Activated T-helper 1 cell treated with anti-CD3 and anti-CD28 coated beads, Interleukin-2, amount 50 U/mL, for 16 hours (primary cell): ENCODE measurements at places on chromosomes 7 and 10.

DNA sequence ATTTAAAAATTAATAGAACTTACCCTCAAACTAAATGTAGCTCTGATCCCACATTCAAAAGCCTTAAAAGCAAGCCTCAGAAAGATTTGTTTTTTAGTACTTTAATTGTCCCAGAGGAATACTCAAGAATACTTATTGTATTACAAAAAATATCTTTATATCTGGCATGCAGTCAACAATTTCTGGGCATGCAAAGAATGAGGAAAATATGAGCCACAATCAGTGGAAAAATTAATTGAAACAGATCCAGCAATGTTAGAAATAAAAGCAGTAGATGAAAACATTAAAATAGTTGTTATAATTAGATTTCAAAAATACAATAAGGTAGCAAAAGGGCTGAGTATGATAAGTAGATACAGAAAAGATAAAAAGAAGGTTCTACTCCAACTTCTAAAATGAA lies 154.7 kb downstream of the PON1 start:
- no peak for DNase-seq

DNA sequence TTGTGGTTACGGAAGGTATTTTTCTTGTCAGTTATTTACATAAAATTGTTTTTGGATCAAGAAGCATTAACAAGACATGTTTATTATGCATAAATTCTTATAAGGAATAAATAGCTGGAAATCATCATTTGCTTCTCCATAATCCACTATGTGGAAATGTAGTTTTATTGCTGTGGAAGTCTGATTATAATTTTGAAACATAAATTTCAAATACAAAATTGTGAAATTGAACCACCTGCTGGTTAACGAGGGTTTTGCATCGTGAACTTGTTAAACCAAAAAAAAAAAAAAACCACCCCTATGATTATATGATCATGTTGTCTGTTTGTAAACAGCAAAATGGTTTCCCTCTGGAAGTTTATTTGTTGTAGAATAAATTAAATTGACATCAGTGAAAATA lies 25.9 kb downstream of the ABRAXAS2 start:
- DNase-seq, result no peak

DNA sequence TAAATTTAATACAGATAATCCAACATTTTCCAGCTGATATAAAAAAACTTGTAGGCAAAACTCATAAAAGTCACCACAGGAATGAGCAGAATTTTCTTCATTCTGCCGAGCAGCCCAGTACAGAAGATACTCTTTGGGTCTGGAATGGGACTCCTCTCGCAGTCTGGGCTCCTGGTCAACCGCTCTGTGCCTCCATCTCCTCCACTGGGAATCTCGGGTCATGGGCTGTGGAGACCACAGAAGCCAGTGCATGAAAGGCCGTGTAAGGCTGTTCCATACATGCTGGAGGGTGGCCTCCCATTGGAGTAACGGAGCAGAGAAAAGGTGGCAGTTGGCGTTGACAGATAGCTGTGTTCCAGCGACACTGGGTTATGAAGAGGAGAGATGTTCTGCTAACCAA lies 616.4 kb upstream of the MGMT start:
- DNase-seq, result no peak

- DNase-seq, result no peak
Observed at GRCh38 chr7:11176985-11177555, 203.4 kb downstream of the PHF14 start.

DNA sequence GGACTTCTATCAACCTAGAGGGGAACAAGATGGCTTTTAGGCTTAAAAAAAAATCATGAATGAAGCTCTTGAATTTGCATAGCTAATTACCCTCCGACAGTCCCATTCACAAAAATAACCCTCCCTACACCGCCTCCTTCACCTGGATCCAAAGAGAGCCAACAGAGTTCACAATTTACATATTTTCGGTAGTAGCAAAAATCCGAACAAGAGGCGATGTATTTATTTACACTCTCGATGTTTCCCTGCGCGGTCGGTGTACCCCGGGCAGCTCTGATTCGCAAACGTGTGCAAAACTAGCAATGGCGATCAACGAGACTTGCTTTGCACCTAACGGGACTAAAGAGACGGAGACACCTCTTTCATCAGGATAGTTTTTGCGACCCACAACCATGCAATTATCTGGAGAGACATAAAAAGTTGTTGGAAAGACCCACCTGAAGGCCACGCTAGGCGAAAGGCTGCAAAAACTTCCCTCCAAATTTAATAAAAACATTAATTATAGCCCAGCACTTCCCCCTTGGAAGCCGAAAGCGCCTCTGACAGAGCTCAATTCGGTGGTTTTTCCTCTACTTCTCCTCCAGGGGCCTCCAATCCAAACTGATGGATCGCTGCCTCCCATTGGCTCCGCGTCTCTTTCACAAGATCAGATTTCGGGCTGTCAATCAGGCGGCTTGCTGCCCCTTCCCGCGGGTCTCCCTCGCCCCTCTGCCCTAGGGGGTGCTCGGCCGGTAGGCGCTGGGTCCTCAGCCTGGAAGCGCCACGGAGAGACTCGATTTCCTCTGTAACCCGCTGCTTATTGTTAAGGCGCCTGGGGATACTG lies at the start of gene ETV1:
ETV1 (minus strand) TSS at position 541 of the 823 bp plus-strand sequence. CDS start 614 bp downstream, outside the sequence.
- DNase-seq, result no peak

DNA sequence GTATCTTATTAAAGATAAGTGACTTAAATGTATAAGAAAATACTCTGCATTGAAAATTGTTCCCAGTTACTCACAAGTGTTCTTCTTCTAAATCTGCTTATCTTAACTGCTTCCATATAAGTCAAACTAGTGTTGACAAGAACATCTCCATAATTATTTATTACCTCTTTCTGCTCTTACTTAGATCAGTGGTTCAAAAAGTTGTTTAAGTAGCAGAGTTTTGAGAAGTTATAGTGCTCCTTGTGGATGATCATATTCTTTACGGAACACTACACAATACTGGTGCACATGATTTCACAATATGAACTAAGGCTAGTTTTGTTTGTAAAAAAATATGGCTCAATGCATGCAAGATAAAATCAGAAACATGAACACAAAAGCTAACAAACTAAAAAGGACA lies 168.4 kb downstream of the SEMA3D start:
- DNase-seq, result no peak

DNA sequence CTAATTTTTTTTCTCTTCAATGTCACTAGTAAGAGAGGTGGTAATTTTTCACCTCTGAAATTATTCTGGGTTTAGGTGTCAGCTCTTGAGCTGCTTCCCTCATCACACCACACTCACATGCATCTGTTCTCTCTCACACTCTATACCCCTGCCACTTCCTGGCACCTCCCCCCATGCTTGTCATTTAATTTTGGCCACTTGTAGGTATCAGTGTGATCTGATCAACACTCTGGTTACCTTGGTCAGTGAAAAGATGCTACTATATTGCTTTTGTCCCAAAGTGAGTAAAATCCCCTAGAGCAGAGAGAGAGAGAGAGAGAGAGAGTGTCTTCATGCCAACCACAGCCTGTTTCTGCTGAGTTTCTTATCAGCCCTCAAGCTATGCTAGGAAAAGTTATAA lies 42.5 kb downstream of the STK17A start:
- DNase-seq, result no peak

GRCh38 chr10:69421611-69422308 lies 5.0 kb upstream of the TACR2 start:
- no peak for DNase-seq

DNA sequence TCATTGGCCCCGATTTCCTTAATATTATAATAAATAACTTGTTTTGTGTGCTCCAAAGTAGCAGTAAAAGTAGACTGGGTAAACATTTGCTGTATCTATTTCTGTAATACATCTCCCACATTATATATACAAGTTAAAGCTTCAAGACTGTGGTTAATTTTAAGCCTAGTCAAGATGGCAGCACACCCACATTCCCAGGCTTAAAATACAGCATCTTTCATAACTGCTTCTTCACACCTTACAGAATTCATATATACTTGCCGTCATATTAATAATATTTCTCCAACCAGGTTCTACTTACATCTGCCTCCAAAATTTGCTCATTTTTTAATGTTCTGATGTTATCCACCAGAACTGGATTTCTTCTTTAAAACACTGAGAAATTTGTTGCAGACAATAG lies 85.6 kb downstream of the NRCAM start:
- DNase-seq, result no peak

- DNase-seq, result no peak
Observed at GRCh38 chr7:100353685-100354330, 4.1 kb upstream of the PILRB start.

- DNase-seq, result no peak
Observed at GRCh38 chr10:6995341-6995740, 415.3 kb upstream of the PRKCQ start.

DNA sequence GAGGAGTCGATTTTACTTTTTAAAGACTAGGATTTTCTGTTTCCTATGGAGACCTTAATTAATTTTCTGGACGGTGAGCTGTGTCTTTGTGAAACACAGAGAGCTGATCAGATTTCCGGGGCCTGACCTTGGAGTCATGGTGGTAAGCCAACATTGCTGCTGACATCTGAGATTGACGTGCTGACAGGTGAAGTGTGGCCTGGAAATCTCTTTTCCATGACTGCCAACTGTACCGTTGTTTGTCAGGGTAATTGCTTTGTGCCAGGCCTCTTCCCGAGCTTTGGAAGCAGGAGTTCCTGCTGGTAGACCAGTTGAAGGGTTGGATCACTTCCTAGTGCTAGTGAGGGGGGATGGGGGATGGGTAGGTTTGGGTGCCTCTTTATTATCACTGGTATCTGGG lies 71.2 kb downstream of the ADRA2A start:
- no peak for DNase-seq
